ENCODE measurements at places on chromosomes 6 and 20. TPM values are rescaled to one million over a fixed set of nuclear protein-coding genes. Genes with fewer than 3 reads are reported as not detected.

PXDC1 gene
- total RNA-seq, result 33.0 TPM

CHMP4B gene
- 40.6 TPM for total RNA-seq

HSPA1L gene
- total RNA-seq, result 0.46 TPM

PDYN gene
- not detected for total RNA-seq

POM121L2 gene
- total RNA-seq, result not detected

CCN2 gene
- 57.2 TPM for total RNA-seq

Data from foreskin keratinocyte (primary cell).